Stomach (tissue), 19 donors: ENCODE measurements at places on chromosomes 7 and 10. TPM values are rescaled to one million over a fixed set of nuclear protein-coding genes. Genes with fewer than 3 reads are reported as not detected.

- H3K4me1 ChIP-seq: no peaks in the 10 kb centered on the region
- H3K4me3 ChIP-seq: no peak overlapping the region
- H3K36me3 ChIP-seq: no peaks in the 10 kb centered on the region
Observed at GRCh38 chr10:22978287-22978686, 50.4 kb downstream of the ARMC3 start.

DNA sequence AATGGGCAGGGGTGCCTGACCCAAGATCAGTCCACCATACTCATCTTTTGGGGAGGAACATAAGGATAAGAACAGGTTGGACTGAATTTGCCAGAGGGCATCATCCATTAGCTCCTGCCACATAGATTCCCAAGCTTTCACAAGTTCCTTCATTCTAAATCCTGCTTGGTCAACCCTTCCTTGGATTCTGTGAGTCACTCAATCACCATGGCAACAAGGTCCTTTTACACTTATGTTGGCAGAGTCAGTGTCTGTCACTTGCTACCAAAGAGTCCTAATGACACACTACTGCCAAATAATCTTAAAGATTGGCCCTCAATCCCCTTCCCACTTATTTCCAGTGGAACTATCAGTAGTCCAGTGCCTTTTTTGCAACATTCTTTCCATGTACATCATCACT is 5.0 kb upstream of the LGI1 start:
- no peak overlapping the region for H3K27ac ChIP-seq
- H3K4me1 ChIP-seq: no peaks in the 10 kb centered on the region
- H3K36me3 ChIP-seq: no peaks in the 10 kb centered on the region

DNA sequence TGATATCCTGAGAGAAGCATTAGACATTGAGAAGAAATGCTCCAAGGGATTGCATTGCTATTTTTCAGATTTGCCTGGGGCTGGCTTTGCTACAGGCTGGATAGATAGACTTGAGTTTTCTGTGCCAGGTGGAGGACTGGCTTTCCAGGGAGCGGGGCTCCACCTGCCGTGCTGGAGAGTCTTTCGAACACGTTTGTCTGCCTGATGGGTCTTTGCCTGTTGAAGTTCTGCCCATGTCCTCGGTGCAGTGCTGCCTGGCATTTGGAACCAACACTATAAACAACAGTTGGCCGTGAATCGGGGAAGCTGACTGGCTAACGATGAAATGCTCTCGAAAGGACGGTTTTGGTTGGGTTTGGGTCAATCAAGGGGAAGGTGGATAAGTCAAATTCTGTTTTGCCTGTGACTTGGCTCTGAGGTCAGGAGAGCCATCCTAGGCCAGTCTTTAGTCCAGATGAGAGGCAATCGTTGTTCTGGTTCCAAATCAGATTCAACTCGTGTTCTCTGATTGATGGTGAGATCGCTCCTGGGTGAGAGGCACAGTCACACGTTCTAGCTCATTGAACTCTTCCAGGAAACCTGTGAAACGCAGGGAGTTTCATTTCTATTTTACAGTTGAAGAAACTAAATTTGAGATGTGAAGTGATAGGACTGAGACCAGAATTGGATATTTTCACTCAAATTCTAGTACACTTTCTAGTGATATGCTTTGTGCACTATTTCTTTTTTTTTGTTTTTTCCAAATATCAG is 599.0 kb downstream of the TYW1 start:
- no peaks in the 10 kb centered on the region for H3K27me3 ChIP-seq
- H3K27ac ChIP-seq: no peak overlapping the region
- H3K36me3 ChIP-seq: no peaks in the 10 kb centered on the region
- H3K4me1 ChIP-seq: no peaks in the 10 kb centered on the region

GRCh38 chr10:103745341-103746247 is 109.8 kb downstream of the SH3PXD2A start:
- H3K27me3 ChIP-seq: no peaks in the 10 kb centered on the region
- peaks cover 4% of the 10 kb centered on the region for H3K4me1 ChIP-seq
- no peak overlapping the region for H3K4me3 ChIP-seq

- H3K36me3 ChIP-seq: no peaks in the 10 kb centered on the region
- H3K27ac ChIP-seq: no peak overlapping the region
- H3K27me3 ChIP-seq: no peaks in the 10 kb centered on the region
- H3K4me3 ChIP-seq: no peak overlapping the region
Observed at GRCh38 chr10:112136486-112137153, 46.9 kb downstream of the GPAM start.

DNA sequence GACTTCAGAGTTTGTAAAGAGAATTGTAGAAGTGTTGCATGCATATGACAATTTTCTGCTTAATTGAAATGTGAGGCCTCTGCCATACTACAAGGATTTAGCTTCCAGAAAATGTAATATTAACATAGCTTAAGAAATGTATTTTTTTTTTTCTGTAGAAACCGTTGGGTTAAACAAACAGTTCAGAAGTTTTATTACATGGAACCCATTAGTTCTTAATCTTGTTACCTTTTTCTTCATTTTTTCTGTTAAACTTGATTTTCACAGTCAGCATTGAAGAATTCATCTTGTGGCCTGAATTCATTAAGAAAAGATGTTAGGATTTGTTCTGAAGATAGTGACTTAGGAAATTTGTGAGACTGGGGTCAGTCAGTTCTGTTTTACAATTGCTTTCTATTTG is 4.9 kb downstream of the PTEN start:
- no peaks in the 10 kb centered on the region for H3K36me3 ChIP-seq
- H3K4me1 ChIP-seq: peaks cover 12% of the 10 kb centered on the region
- no peak for DNase-seq
- H3K27me3 ChIP-seq: no peaks in the 10 kb centered on the region
- H3K27ac ChIP-seq: peak overlapping the region; percentile 97

DNA sequence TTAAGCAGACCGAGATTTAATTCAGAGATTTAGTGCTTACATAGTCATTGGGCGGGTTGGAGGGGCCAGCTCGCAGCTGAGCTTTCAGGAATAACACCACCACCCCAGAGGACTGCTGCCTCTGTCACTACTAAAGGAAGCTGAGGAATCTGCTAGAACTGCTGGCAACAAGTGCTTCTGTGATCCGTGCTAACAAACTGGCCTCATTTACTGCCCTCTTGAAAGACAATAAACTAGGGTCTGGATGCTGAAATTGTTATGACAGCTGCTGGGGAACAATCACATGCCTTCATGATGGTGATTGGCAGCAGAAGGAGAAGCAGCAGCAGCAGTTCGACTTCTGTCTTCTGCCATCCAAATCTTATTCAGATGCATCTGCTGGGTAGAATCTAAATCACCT is 285.5 kb upstream of the TAC1 start:
- peak; percentile 6 for DNase-seq
- H3K27ac ChIP-seq: no peak overlapping the region
- no peaks in the 10 kb centered on the region for H3K36me3 ChIP-seq

The ASZ1 gene
- not detected for polyA plus RNA-seq

The LMOD2 gene
- polyA plus RNA-seq: 0.12 TPM

The GNGT1 gene
- polyA plus RNA-seq: not detected

The ZNF138 gene
- 5.1 TPM for polyA plus RNA-seq

The PAPOLB gene
- not detected for polyA plus RNA-seq
